ENCODE measurements at places on chromosomes 5 and 9. TPM values are rescaled to one million over a fixed set of nuclear protein-coding genes. Genes with fewer than 3 reads are reported as not detected.

GRCh38 chr9:2193552-2193951, 178.4 kb downstream of the SMARCA2 start:
- no peak for DNase-seq
- H3K36me3 ChIP-seq: peaks cover 69% of the 10 kb centered on the region
- no peak overlapping the region for H3K4me3 ChIP-seq

The ISCA1 gene
- total RNA-seq: 35.0 TPM

The ANKRD31 gene
- total RNA-seq: 0.99 TPM

DNA sequence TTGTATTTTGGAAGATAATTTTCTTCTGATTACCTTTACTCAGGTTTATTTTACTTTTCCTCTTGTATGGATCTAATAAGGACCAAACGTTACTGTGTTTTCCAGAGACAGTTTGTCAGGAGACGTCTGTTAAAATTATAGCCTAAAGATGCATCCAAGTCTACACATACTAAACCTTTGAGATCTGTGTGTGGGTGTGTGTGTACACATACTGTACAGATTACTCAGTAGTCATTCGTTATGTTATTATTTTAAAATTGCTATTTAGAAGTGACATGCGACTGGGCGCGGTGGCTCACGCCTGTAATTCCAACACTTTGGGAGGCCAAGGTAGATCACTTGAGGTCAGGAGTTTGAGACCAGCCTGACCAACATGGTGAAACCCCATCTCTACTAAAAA, 51.6 kb upstream of the CNTLN start:
- no peaks in the 10 kb centered on the region for H3K36me3 ChIP-seq
- H3K27me3 ChIP-seq: no peaks in the 10 kb centered on the region
- no peaks in the 10 kb centered on the region for H3K4me1 ChIP-seq
- DNase-seq: no peak

DNA sequence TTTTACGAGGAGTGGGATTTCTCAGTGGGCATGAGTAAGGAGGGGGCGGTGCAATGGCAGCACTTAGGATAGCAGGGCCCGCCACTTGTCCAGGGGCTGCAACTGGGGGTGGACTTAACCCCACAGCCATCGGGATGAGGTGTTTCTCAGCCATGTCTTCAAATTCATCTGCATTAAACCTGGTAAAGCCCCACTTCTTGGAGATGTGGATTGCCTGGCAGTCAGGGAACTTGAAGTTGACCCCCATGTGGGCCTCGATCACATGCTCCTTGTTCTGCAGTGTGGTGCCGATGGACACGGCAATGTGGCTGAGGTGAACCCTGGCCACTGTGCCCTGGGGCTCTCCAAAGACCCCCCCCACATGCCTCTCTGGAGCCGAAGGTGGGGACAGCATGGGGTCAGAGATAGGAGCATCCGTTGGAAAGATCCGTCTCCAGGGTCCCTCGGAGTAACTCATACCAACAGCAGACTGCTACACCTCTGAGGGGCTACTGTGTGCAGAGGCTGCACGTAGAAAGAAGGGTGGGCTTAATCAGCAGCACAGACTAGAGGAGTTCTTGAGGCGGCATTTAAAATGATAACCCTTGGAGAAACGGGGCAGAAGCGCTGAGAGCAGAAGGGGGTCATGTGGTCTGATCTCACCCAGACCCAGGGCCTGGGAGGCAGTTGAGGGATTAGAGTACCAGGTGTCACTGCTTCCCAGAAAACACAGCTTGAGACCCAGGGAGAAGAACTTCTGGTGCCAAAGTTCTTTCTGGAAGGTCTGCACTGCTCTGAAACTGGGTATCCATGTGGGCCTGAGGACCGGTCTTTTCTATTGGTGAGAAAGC, 141.4 kb downstream of the MTX3 start:
- peaks cover 17% of the 10 kb centered on the region for H3K4me1 ChIP-seq
- no peaks in the 10 kb centered on the region for H3K36me3 ChIP-seq
- H3K27ac ChIP-seq: no peak overlapping the region
- no peak overlapping the region for H3K4me3 ChIP-seq
- H3K27me3 ChIP-seq: peaks cover 9% of the 10 kb centered on the region

The UBLCP1 gene
- 31.6 TPM for total RNA-seq

GRCh38 chr5:134738963-134739661, 764 bp downstream of the CAMLG start:
- H3K27me3 ChIP-seq: no peaks in the 10 kb centered on the region
- H3K4me3 ChIP-seq: peak overlapping the region; percentile 91
- H3K27ac ChIP-seq: peak overlapping the region; percentile 86
- peaks cover 18% of the 10 kb centered on the region for H3K4me1 ChIP-seq
- peak; percentile 55 for DNase-seq

DNA sequence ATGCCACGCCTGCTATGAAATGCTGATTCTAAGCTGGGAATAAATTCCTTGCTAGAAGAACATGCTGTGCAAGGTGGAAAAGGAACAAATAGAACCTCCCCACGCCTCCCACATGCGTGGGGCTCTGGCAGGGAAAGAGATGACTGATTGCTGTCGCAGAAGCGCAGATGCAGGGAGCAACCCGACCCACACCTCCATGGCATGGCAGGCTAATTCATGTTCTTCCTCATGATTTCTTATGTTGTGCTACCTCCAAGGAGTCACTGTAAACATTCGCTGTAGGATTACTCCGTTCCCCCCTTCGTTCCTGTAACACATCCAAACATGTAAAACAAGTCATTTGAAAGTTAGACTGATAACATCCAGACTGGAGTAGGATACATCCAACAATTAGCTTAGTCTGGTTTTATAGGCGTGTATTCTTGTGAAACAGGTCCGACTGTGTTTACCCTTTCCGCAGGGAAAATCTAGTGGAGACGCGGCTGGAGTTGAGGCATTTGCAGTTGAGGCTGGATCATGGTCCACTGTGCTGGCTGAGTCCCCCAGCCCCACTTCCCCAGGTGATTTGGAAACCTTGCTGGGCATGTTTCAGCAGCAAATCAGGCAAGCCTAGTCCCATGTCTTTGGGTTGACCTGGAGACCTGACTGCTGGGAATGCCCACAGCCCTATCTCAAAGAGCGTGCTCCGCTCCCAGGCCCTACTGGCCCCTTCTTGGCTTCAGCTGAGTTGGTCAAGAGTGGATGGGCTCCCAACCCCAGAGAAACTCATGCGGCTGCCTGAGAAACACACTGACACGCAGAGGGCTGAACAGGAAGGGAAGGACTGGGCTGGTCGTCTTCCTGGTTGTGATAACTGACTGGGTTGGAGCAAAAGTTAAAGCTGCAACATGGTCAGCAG, 24.8 kb upstream of the ANKRD33B start:
- DNase-seq: no peak
- peaks cover 23% of the 10 kb centered on the region for H3K27me3 ChIP-seq
- no peaks in the 10 kb centered on the region for H3K36me3 ChIP-seq

DNA sequence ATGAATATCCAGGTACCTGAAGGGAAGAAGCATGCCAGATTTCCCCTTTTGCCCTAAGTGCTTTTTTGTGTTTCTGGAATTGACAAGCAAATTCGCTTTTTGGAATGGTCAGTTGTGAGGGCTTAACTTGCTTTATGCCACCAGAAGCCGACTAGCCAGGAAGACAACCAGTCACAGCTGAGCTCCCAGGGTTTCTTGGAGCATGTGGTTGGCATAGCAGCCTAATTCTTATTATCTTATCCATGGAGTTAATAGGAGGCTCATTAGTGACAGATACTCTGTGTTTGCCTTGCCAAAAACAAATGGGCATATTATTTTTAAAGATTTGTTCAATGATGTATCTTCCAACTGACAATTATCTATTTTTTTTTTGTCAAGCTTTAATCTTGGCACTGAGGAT, 500.7 kb downstream of the PTPRD start:
- no peaks in the 10 kb centered on the region for H3K4me1 ChIP-seq
- no peak for DNase-seq
- no peak overlapping the region for H3K27ac ChIP-seq
- no peaks in the 10 kb centered on the region for H3K36me3 ChIP-seq
- H3K4me3 ChIP-seq: no peak overlapping the region

DNA sequence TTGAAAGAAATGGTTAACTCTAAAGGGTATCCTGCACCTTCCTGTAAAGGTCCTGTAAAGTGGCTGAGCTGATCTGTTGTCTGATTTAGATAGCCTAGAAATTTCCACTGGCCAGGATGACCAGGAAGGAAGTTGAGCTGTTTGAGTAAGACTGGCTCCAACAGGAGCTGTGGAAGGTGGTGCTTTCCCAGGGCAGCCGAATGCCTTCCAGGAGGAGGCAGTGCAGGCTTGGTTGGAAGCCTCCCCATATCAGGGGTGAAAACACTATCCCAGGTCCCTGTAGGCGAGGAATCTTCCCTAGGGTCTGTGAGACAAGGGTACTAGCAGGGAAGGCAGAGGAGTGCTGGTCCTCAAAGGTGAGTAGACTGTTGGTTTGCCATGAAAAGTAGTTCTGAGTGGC, 98.4 kb downstream of the LIX1 start:
- H3K27ac ChIP-seq: no peak overlapping the region
- no peaks in the 10 kb centered on the region for H3K27me3 ChIP-seq
- H3K4me1 ChIP-seq: no peaks in the 10 kb centered on the region
- no peak for DNase-seq
- H3K4me3 ChIP-seq: no peak overlapping the region
- no peaks in the 10 kb centered on the region for H3K36me3 ChIP-seq

- no peak overlapping the region for H3K27ac ChIP-seq
- no peaks in the 10 kb centered on the region for H3K36me3 ChIP-seq
- H3K4me3 ChIP-seq: no peak overlapping the region
- no peak for DNase-seq
- H3K27me3 ChIP-seq: no peaks in the 10 kb centered on the region
- H3K4me1 ChIP-seq: no peaks in the 10 kb centered on the region
These were observed 284.6 kb downstream of the ARRDC3 start for GRCh38 chr5:91098541-91098940.

GRCh38 chr5:164958688-164959087, 1453.3 kb downstream of the MAT2B start:
- no peak overlapping the region for H3K27ac ChIP-seq
- no peaks in the 10 kb centered on the region for H3K27me3 ChIP-seq
- no peak overlapping the region for H3K4me3 ChIP-seq
- no peaks in the 10 kb centered on the region for H3K4me1 ChIP-seq
- DNase-seq: no peak

The GGTA1 gene
- not detected for total RNA-seq

DNA sequence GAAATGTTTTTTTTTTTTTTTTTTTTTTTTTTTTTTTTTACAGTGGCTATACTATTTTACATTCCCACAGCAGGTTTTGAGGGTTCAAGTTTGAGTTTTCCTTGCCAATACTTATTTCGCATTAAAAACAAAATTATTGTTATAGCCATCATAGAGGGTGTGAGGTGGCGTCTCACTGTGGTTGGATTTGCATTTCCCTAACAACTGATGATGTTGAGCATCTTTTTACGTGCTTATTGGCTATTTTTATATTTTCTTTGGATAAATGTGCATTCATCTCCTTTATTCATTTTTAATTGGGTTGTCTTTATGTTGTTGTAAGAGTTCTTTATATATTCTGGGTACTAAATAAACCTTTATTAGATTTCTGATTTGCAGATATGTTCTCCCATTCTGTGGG, 18.9 kb upstream of the UBLCP1 start:
- H3K4me3 ChIP-seq: no peak overlapping the region
- peaks cover 39% of the 10 kb centered on the region for H3K4me1 ChIP-seq
- DNase-seq: no peak
- H3K27ac ChIP-seq: no peak overlapping the region

The NTMT1 gene
- total RNA-seq: 69.5 TPM

GRCh38 chr5:138565100-138565821, 9.9 kb downstream of the HSPA9 start:
- peaks cover 79% of the 10 kb centered on the region for H3K36me3 ChIP-seq
- H3K4me1 ChIP-seq: peaks cover 71% of the 10 kb centered on the region
- no peak for DNase-seq
- peak overlapping the region; percentile 80 for H3K27ac ChIP-seq
- no peak overlapping the region for H3K4me3 ChIP-seq
- no peaks in the 10 kb centered on the region for H3K27me3 ChIP-seq

DNA sequence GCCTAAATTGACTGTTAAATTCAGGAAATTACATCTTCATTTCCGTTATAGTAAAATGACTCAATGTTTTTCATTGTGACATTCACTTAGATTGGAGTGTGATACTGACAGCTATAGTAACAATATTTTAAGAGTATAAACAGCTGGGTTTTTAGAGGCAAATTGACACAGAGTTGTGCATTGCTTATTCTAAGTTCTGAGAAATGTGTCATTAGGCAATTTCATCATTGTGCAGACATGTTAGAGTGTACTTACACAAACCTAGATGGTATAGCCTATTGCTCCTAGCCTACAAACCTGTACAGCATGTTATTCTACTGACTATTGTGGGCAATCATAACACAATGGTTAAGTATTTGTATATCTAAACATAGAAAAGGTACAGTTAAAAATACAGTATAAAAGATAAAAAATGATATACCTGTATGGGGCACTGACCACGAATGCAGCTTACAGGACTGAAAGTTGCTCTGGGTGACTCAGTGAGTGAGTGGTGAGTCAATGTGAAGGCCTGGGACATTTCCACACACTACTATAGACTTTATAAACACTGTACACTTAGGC, 132.7 kb downstream of the PDE4D start:
- peak; percentile 59 for DNase-seq
- peak overlapping the region; percentile 38 for H3K27ac ChIP-seq
- H3K27me3 ChIP-seq: peaks cover 7% of the 10 kb centered on the region
- no peaks in the 10 kb centered on the region for H3K36me3 ChIP-seq

The TAF11L10 gene
- not detected for total RNA-seq

The NR6A1 gene
- total RNA-seq: 1.1 TPM

The SEC16A gene
- total RNA-seq: 67.9 TPM

DNA sequence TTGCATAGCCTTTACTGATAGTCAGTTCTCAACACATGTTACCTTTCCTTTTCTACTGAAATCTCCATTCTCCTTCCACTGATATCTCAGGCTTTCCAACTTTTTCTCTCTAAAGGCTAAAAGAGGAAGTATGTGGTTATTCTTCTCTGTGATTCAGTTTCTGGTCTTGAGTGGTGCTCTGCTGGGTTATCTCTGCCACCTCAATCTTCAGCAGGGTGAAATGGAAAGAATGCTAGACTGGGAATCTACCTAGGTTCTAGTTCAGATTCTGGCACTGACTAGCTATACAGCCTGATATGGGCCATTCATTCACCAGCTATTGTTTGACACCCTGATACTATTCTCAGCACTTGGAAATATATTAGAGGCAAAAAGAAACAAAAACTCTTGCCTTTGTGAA, 124.9 kb upstream of the GRIA1 start:
- H3K4me1 ChIP-seq: no peaks in the 10 kb centered on the region
- H3K27ac ChIP-seq: no peak overlapping the region
- no peak overlapping the region for H3K4me3 ChIP-seq
- H3K27me3 ChIP-seq: no peaks in the 10 kb centered on the region

All from activated CD8-positive, alpha-beta T cell treated with anti-CD3 and anti-CD28 coated beads for 36 hours (primary cell).